Ecto neural progenitor cell (in vitro differentiated cells): ENCODE measurements at places on chromosomes 12 and 14.

DNA sequence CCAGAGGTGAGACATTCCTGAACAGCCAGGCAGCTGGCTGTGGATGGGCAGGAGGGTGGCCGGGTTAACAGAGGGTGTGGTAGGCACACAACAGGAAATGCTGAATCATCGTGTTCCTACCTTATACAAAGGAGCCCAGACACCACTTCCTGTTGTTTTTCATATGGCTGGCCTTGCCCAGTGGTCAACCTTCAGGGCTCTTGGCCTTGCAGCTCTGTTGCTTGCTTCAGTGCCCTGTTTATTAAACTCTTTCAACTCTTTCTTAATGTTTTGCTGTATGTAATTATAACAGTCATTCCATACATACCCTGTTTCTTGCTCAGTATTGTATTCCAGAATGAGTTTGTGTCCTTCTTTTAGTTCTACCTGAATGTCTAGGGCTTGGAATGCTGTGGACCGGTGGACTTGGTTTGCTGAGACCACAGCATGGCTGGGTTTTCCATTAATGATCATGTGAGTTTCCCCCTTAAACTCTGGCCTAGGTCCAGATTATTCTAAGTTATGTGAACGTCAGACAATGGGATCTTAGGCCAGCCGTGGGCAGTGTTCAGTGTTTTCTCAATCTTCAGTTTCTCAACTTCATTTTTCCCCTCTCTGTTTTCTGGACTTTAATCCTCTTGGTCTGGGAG is 11.9 kb downstream of the CFAP54 start:
- no peak for DNase-seq

GRCh38 chr12:123995023-123995748 is 22.2 kb downstream of the ZNF664 start:
- DNase-seq: no peak

GRCh38 chr12:27003421-27004381 is 10.5 kb downstream of the TM7SF3 start:
- DNase-seq: no peak

GRCh38 chr14:34347683-34348082 is 114.4 kb downstream of the SPTSSA start:
- DNase-seq: no peak

DNA sequence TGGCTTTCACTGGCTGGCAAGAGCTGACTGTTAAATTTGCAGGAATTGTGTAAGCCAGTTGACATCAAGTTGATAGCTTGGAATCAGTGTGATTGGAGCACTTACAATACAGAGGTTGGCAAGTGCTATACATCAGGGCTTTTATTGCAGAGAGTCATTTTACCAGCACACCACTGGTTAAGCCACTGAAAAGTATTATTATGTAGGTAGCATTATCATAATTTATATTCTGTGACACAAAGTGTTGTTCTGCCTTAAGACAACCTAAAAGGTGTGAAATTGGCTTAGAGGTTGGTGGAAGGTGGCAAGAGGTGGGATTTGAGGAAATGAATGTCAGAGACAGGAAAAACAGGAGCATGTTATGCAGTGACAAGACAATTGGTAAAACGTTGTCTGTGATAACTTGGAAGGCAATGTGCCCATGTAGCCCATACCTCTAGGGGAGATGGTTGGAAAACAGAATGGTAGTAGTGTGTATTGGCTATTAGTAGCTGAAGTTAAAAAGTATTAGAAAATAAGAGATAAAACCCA is 172.9 kb upstream of the PRICKLE1 start:
- no peak for DNase-seq

DNA sequence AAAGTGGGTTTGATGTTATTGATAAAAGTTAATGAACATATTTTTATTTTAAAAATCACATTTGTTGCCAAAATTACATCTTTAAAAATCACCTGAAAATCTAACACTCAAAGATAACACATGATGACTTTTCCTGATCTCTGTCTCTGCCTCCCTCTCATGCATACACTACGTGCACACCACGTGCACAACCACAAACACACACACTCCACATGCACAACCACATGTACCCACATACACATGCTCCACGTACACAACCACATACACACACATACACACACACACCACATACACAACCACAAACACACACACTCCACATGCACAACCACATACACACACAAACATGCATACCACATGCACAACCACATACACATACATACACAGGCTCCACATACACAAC is 61.8 kb upstream of the TMEM132C start:
- no peak for DNase-seq

DNA sequence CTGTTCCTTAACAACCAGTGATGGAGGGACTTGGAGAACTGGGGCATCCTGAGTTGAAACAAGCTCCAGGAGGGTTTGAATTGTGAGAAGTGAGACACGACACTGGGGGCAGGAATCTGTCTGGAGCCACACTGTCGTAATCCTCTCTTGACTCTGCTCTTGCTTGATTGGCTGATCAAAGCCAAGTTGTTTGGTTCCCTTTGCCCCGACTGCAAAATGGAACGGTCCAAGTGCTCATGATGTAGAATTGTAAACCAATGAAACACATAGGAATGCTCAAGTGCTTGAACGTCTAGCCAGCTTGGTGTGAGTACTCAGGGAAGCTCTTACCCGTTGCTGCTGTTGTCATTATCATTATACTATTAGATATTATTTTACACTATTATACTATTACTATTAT is 98.1 kb downstream of the TMEM132C start:
- DNase-seq: no peak

- DNase-seq: no peak
Measured at GRCh38 chr14:24286996-24287395, 12.6 kb downstream of the DHRS1 start.

DNA sequence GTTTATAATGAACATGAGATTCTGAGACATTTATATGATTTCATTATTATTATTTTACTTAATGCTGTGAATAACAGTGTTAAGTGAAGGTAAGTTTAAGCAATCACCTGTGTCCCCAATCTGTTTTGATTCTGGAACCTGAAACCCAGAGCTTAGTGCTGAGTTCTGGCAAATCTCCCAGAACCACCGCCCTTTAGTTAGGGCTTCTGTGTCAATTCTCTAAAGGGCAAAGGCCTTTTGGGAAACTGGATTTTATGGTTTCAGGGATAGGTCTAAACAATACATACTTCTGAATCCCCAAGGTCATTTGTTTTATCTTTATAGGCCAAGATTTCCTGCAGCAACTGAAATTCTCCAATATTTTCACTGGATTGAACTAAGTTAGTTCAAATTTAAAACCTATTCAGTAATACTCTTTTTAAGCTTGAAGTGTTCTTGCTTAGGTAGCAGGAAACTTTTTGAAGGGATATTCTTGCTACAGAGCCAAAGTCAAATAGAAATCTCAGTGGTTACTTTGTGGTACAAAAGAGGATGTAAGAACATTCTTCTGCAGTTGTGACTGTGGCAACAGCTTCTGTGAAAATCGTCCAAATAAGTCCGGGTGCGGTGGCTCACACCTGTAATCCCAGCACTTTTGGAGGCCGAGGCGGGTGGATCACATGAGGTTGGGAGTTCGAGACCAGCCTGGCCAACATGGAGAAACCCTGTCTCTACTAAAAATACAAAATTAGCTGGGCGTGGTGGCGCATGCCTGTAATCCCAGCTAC is 10.0 kb upstream of the PKP2 start:
- DNase-seq: no peak
